ENCODE measurements at places on chromosomes 4 and X.

DNA sequence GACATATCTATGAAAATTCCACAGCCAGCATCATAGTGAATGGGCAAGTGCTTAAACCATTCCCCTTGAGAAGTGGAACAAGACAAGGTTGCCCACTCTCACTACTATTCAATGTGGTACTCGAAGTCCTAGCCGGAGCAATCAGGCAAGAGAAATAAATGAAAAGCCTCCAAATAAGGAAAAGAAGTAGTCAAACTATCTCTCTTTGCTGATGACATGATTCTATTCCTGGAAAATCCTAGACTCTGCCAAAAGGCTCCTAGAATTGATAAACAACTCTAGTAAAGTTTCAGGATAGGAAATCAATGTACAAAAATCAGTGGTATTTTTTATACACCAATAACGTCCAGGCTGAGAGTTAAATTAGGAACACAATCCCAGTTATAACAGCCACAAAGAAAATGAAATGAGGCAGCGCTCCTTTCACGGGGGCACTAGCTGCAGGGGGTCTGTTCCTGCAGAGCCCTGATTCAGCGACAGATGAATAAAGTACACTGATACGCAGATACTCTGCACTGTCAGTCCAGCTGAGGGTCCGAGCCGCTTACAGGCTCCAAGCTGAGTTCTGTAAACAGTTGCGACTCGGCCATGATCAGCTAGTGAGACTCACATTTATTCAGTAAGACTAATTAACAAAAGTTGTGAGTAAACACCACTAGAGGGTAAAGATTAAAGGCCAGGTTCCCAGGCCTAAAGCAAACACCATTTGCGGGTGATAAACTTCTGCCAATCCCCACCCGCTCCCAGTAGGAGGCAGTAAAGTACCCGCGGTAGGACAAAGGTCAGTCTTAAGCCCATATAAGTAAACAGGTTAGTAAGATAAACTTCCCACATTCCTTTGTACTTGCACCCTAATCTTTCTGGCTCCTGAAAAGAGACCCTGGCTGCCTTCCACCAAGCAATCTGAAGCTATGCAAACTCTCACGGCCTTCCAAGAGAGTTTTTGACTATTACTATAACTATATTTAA lies 290.6 kb upstream of the GRID2 start:
- no peak for DNase-seq

- DNase-seq = no peak
These were observed 528.9 kb upstream of the ARX start for GRCh38 chrX:25544641-25545040.

- no peak for DNase-seq
These were observed 10.4 kb upstream of the PORCN start for GRCh38 chrX:48498374-48498809.

GRCh38 chrX:72020204-72020603 lies 109.6 kb downstream of the NHSL2 start:
- DNase-seq = no peak

GRCh38 chr4:76485450-76485849 lies 50.4 kb downstream of the SHROOM3 start:
- no peak for DNase-seq

DNA sequence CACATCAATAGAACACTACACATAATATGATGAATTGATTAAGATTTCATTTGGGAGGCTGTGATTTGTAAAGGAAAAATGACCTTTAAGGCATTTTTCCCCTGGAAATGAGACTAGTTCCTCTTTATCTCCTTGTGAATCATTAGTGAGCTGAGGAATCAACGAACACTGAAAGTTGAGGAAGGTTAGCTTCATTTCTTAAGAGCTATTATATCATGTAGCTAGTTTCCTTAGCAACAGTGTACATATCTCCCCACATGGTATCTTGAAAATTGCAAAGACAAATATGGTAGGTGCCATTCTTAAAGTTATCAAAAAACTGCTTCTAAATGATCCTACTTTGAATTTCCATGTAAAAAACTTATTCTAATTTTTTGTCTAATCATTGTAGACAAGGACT lies 127.5 kb upstream of the NRK start:
- DNase-seq = no peak

DNA sequence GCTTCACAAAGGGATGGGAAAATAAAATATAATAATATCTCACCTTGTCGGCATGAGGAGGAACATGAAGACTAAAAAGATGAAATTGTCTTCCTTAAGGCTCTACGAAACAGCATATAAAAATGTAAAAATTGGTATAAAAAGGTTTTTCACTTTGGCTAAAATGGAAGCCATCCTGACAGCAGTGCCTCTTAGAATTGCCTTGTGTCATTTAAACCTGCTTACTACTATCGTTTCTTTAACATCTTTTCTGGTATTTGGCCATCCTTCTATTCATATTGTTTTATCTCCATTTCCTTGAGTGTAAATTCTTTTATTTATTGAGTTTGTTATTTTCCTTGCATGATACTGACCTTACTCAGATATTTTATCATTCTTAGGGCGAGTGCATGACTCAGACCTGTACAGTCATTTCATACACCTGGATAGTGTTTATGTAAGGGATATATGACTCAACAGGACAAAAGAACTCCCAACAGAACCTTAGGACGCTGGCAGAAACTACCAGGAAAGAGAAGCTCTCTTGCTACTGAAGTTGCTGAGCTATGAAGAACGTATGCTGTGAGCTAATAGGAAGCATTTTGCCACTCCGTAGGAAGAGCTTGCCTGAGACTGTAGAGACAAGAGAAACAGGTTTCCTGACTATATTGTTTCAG lies 5.8 kb upstream of the CDKN2AIP start:
- DNase-seq = no peak

Data from germinal center (tissue), 1 donor.